ENCODE measurements at places on chromosomes 2 and 18.
A peak's percentile ranks its signal among the peaks of the same experiment; 100 is the strongest.

GRCh38 chr2:203897544-203897943, 30.0 kb downstream of the CTLA4 start:
- peak; percentile 39 for DNase-seq

DNA sequence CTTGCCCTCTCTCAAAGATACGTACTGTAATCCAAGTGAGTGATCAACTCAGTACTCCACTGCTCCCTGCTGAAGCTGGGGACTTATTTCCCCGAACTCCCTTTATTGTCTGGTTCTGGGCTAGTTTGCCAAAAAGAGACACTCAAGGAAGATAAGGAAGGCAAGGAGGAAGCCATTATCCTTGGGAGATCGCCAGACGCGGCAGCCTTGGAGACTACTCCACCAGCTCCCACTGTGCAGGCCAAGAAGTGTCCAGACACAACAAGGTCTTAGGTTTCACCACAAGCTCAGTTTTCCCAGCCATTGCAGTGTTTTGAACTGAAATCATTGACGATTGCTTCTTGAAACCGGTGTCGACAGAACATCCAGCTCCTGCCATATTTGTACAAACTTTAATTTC, 439.6 kb upstream of the UBE2E3 start:
- no peak for DNase-seq

- peak; percentile 57 for DNase-seq
Observed at GRCh38 chr2:24586955-24587354, 95.9 kb downstream of the NCOA1 start.

- DNase-seq: no peak
Observed at GRCh38 chr2:76895469-76895868, 626.7 kb downstream of the LRRTM4 start.

DNA sequence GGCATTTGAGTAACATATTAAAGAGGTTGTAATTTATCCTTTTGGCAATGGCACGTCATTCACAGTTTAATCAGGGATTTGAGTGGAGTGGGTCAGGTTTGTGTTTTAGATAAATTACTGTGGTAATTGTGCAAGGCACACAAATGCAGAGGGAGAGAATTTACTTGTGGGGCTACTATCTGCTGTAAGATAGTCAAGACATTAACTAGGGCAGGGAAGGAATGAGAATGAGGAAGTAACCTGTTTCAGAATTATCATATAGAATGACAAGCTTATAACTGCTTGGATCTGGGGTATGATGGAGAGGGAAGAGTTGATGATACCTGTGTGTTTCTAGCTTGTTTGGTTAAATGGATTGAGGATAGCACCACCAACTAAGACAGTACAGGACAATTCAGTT, 58.9 kb upstream of the ZSWIM2 start:
- no peak for DNase-seq

- DNase-seq: no peak
Observed at GRCh38 chr18:37889963-37890362, 324.4 kb upstream of the CELF4 start.

GRCh38 chr2:216023055-216023648, 9.8 kb upstream of the MREG start:
- peak; percentile 56 for DNase-seq

DNA sequence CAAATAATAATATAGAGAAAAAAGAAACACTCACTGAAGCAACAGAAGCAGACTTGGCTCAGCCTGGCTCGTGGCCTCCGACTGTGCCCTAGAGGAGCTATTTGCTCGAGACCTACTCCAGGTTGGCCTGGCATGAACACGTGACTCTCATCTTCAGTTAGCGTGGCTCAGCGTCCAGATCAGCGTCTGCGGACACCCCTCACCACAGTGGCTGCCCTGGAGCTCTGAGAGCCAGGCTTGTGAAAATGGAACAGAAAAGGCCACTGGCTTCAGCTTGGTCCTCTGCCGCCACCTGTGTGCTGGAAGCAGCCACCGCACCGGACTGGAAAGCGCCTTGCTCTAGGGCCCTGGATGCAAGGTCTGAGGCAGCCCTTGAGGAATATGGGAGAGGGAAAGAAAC, 1184.0 kb upstream of the GYPC start:
- no peak for DNase-seq

DNA sequence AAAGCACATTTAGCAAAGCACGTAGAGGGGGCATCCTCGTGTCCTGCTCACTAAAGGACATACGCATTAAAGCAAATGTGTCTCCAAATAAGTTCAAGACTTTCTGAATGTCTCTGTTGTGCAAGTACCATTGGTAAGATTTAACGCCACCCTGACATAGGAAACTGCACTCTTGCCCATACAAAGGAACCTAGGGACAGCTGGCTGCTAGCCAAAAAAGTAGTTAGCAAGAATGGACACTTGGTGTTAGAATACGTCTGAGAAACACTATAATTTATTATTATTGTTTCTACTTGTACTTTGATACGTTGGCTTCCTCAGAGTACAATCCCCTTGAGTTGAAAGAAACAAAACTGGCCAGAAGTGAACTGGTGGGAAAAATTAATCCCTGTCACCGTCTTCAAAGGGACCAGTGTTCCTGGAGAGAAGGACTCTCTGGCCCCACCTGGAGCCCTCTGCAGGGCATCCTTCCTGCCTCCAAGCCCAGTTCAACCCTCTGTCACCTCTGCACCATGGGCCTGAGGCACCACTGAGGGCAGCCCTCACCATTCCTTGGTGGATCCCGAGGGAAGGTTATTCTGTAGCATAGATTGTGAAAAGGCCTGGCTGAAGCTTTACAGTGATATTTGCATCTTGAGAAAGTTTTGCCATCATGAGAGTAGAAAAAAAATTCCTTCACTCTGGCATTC, 51.4 kb upstream of the APCDD1 start:
- no peak for DNase-seq

GRCh38 chr2:173401716-173402326, 47.1 kb downstream of the CDCA7 start:
- DNase-seq: peak; percentile 10

DNA sequence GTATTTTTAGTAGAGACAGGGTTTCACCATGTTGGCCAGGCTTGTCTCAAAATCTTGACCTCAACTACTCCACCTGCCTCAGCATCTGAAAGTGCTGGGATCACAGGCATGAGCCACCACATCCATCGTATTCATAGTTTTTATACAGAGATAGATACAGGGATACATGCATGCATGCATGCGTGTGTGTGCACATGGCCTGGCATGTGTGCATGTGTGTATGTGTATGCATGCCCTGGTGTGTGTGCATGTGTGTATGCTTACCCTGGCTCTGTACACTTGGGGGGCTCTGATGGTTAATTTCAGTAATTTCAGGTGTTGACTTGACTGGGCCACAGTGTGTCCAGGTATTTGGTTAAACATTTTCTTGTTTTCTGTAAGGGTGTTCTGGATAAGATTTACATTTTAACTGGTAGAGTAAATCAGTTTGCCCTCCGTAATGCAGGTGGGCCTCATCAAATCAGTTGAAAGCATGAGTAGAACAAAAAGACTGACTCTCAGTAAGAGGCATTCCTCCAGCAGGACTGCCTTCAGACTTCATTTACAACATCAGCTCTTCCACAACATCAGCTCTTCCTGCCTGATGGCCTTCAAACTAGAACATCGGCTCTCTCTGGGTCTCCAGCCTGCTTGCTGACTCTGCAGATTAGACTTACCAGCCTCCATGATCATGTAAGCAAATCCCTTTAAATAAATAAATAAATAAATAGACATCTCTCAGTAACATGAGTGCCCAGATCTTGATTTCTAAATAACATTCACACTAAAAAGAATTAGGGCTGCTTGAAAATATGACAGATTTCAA, 30.8 kb downstream of the SESTD1 start:
- DNase-seq: peak; percentile 2

DNA sequence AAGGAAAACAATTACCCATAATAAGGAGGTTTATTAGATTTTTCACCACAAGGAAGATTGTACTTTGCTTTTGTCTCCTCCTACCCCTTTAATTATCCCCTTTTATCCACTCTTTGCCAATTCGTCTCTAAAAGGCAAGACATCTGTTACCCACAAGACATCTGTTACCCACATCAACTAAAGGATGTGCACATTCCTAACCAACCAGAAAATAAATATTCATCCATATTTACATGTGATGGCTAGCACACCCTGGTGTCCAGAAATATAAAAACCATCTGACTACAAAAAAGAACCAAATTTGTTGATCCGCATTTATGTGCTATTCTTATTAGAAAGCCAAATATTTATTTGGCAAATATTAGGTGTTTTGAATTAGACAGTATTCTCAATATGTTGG, 35.7 kb downstream of the ACVR1C start:
- DNase-seq: peak; percentile 31
